Daoy (cell line): ENCODE measurements at places on chromosomes 6 and 20. TPM values are rescaled to one million over a fixed set of nuclear protein-coding genes. Genes with fewer than 3 reads are reported as not detected.

RIMS1 gene
- total RNA-seq = 3.1 and 3.3 TPM in 2 replicates

OR2B6 gene
- 1.1 TPM in 1 of 2 replicates, not detected in the other for total RNA-seq

SSTR4 gene
- total RNA-seq = not detected in 2 replicates

GRCh38 chr6:81085431-81085790, 667.1 kb downstream of the TENT5A start:
- DNase-seq = no peak

GRCh38 chr6:110097443-110097842, 82.0 kb downstream of the WASF1 start:
- DNase-seq = no peak
